ENCODE measurements at places on chromosomes 1 and 21.

DNA sequence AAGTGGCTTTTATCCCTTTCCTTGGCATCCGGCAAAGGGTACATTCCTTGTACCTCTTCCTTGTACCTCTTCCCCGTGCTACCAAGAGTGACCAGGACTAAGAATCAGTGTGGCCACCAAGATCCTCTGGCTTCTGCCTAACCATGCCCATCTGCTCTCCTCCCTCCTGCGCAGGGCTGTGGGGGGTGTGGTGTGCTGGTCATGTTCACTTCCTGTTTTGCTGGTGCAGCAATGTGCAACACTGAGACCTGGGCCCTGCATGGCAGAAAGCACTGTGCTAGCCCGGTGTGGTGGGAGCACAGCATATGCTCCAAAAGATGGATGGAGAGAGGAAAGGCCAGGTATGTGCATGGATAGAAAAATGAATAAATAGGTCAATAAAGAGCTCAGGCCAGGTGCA is 33.3 kb upstream of the TENT5C start:
- DNase-seq: no peak

- no peak for DNase-seq
These were observed 13.3 kb downstream of the SMIM12 start for GRCh38 chr1:34846265-34846664.

DNA sequence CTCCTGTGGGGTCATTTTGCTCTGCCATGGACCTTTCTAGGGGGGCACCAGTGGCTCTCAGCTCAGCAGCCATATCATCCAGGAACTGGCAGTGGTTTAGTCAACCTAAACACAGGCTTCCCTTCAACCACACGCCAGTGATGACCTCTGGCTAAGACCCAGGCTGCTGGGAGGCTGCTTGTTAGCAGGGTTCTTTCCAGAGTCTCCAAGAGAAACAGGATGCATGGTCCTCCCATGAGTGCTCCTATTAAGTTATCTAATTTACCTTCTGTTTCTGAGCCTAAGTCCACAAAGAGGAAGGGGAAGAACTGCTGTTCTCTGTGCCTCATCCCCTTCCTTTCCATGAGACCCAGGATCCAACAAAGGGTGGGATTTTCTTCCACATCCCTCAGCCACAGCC is 137.3 kb upstream of the PLXNA2 start:
- DNase-seq: no peak

GRCh38 chr1:3790500-3790923 is 5.8 kb downstream of the LRRC47 start:
- no peak for DNase-seq

GRCh38 chr1:183941001-183941400 is 96.5 kb downstream of the COLGALT2 start:
- DNase-seq: no peak

- DNase-seq: no peak
These were observed 67.5 kb downstream of the MAP10 start for GRCh38 chr1:232872738-232873137.

- no peak for DNase-seq
These were observed 133.0 kb upstream of the SPAG17 start for GRCh38 chr1:118317842-118318614.

DNA sequence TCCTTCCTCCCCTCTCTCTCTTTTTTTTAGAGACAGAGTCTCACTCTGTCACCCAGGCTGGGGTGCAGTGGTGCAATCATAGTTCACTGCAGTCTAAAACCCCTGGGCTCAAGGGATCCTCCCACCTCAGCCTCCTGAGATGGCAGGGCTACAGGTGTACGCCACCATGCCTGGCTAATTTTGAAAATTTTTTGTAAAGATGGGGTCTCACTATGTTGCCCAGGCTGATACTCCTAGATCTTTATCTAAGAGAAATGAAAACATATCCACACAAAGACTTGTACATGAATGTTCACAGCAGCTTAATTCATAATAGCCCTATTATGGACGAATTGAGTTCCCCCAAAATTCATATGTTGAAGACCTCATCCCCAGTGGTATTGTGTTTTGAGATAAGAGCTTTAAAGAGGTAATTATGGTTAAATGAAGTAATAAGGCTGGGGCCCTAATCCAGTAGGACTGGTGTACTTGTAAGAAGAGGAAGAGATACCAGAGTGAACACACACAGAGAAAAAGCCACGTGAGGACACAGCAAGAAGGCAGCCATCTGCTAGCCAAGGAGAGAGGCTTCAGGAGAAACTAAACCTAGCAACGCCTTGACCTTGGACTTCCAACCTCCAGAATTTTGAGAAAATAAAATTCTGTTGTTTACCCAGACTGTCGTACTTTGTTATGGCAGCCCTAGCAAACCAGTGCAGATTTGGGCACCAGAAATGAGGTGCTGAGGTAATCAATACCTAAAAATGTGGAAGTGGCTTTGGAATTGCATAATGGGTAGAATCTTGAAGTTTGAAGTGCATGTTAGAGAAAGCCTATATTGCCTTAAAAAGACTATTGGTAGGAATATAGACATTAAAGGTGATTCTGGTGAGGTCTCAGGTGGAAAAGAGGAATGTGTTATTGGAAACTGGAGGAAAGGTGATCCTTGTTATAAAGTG is 13.2 kb downstream of the IFNLR1 start:
- DNase-seq: no peak

DNA sequence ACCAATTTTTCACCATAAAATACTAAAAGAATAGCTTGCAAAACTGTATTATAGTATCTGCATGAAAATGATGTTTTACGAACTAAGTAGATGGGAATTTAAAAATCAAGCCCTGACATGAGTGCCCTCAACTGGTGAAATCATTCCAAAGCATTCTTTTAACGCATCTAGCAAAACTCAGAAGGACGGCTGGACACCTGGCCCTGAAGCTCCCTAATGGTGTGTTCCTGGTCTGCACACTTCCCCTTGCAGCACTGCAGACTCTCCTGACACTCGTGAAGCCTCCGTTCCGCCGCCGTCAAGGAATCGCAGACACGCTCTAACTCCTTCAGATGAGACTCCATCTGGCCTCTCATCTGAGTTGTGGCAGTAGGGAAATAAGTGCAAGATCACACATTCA is 39.9 kb downstream of the ODF2L start:
- DNase-seq: no peak

- DNase-seq: peak; percentile 53
These were observed 13.8 kb upstream of the BOLA1 start for GRCh38 chr1:149885339-149886120.

GRCh38 chr1:155463865-155464650 is 98.5 kb downstream of the ASH1L start:
- DNase-seq: no peak

DNA sequence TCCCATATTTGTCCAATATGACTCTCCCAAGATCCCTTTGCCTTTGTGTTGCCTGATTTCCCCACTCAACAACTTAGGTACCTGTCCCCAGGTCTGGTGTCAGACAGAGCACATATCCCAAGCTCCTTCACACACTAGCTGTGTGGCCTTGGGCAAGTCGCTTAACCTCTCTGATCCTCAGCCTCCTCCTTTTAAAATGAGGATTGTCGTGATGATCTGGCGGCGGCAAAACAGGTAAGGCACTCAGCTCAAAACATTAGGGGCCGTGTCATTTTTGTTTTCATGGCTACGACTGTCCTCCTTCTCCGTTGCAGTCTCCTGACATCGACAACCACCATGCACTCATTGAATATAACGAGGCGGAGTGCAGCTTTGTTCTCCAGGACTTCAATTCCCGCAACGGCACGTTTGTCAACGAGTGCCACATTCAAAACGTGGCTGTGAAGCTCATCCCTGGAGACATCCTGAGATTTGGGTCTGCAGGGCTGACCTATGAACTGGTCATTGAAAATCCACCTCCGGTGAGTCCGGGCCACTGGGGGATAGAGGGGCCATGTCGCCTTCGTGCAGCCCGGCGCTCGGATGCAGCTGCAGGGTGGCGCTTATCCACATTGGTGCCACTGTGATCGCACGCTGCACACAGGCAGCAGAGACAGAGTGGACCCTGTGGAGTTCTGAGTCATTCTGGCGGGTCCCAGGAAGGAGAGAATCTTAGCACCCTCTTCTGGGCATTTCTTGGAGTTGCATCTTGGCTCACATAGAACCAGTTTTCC is 25.2 kb downstream of the FHAD1 start:
- no peak for DNase-seq

DNA sequence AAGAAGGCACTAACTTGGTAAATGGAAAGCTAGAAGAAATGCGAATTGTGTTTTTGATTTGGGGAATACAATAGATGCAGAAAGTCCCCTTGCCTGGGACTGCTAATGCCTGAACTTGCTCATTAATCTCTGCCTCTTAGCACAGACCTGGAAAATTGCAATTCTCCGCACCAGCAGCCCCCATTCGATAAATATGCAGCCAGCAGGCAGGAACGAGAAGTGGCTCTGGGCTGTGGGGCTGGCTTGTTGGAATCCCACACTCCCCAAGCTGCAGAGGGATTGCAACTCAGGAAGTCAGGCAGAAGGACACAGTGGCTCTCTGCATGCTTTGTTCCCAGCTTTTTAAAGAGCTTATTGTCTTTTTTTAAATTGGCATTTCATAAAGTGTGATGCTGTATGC is 51.3 kb downstream of the PCP4 start:
- no peak for DNase-seq

GRCh38 chr1:85311818-85312217 is 35.4 kb upstream of the BCL10 start:
- DNase-seq: no peak
